ENCODE measurements at places on chromosomes 2 and 18.

- no peak for DNase-seq
Measured at GRCh38 chr2:20190876-20191713, 33.8 kb downstream of the SDC1 start.

DNA sequence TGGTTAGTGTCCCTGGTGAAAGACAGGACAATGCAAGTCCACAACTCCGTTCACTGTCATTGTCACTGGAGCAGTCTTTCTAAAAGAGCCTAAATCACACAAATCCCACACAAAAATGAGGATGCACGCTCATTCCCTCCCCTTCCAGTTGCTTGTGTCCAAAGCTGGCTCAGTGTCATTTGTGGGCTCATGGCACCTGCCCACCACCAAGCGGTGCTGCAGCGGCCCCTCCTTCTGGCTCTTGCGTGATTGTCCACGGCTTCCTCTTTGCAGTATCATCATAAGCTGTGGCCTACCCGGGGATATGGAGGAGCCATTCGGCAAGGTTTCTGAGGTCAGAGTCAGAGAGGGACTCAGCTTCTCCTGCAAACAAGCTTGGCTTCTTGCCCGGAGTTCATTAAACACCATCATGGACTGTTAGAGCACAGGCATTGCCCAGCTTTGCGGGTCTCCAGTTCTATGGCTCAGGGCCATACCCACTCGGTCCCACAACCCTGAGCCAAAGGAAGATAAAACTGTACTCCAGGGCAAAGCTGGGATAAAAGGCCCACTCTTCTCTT lies 179.4 kb upstream of the AGAP1 start:
- no peak for DNase-seq

GRCh38 chr2:222034058-222034457 lies 264.7 kb downstream of the PAX3 start:
- DNase-seq: no peak

DNA sequence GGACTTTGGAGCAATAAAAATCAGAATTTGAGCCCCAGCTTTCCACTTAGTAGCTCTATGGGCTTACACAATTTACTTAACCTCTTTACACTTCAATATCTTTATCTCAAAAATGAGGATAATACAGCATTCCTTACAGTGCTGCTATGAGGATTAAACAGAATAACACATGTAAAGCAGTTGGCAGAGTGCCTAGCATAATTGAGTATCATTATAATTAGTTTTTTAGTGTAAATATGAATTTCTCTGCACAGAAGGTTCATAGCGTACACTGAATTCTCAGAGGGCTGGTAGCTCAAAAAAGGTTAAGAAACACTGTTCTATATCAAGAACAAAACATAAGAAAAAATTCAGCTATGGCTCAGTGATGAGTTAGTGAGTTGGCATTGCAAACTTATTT lies 190.4 kb upstream of the CYP26B1 start:
- DNase-seq: no peak

- no peak for DNase-seq
Measured at GRCh38 chr18:39113790-39114189, 1548.2 kb upstream of the CELF4 start.

GRCh38 chr2:70482401-70482800 lies 71.2 kb downstream of the TGFA start:
- DNase-seq: no peak

DNA sequence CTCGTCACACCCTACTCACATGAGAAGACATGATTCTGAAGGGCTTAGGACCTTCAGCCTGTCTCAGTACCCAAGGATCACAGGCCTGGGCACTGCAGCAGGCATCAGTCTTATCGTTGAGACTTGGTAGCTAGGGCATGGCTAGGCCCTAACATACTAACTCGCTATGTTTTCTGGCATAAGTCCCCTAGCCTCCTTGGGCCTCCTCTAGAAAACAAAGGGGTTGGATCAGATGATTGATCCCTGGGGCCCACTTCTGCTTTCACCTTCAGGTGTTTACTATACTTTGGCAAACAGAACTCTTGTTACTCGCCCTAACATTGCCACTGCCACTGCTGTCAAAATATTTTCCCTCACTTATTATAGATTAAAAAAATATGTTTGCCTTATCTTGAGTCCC lies 44.2 kb downstream of the VSNL1 start:
- no peak for DNase-seq

- DNase-seq: no peak
Measured at GRCh38 chr2:177547122-177547521, 154.5 kb downstream of the AGPS start.

GRCh38 chr2:61726456-61727209 lies 127.2 kb downstream of the FAM161A start:
- DNase-seq: no peak

GRCh38 chr2:161219211-161219610 lies 59.0 kb downstream of the TANK start:
- DNase-seq: no peak

GRCh38 chr2:48586433-48586832 lies 31.2 kb upstream of the GTF2A1L start:
- no peak for DNase-seq

DNA sequence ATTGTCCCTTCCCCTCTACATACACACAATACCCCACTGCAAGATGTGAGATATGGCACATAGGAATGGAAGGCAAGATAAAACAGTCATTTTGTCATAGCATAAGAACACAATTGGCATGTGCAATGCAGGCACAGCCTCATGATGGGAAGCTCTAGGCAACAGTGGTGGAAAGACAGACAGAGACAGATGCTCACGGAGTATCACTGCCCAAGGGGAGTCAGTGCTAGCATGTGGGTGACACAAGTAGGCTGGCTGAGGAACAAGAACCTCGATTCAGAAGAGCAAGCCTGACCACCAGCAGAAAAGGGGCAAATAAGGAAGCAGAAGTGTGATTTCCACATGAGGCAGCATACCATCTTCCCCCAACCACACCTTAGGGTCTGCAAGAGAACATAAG lies 323.6 kb downstream of the PAX3 start:
- no peak for DNase-seq

DNA sequence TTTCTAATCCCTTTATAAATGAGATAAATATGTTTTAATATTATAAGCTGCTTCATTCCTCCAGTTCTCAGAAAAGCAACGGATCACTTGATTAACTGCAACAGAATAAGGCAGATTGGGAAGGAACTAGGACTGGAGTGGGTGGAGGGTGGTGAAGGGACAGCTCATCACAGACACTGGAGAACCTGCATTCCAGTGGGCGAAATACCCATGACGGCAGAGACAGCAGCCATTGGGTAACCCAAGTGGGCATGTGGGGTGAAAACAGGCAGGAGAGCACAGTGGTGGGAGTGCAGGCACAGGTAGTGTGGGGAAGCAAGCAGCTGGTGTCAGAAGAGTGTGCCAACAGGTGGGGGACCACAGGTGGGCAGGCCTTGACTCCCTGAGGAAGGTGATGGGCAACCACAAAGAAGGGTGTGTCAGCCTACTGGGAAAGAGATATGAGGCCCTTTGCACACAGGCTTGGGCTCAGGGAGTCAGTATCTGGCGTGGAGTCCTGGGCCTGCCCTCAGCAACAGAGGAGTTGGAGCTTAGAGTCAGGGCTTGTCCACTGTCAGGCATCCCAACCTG lies 27.2 kb downstream of the DPYSL5 start:
- DNase-seq: no peak

- no peak for DNase-seq
Measured at GRCh38 chr18:47585136-47585535, 333.7 kb upstream of the SKOR2 start.

GRCh38 chr2:55416786-55417568 lies 2.7 kb downstream of the CCDC88A start:
- DNase-seq: no peak

- DNase-seq: peak; percentile 15
Measured at GRCh38 chr2:109562421-109562820, 51.3 kb downstream of the SEPTIN10 start.
